ENCODE measurements at places on chromosomes 4 and X. TPM values are rescaled to one million over a fixed set of nuclear protein-coding genes. Genes with fewer than 3 reads are reported as not detected.

Gene TEX13C
- not detected for total RNA-seq

Gene ARFIP1
- total RNA-seq: 36.4 TPM

Gene BEX2
- total RNA-seq: 19.3 TPM

DNA sequence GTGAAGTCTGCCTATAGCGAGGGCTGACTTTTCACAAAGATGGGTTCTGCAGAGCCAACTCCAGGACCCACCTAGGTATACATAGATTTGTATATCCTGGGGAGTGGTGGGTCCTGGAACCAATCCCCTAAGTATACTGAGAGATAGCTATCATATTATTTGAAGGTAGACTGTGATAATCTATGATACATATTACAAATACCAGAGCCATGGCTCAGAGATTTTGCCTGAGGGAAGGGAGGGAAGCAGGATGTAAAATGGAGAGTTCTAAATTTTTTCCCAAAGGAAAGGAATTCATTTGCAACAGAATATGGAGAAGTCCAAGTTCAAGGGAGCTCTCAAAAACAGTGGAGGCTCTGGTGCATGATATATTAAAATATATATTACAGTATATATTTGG lies 7.2 kb downstream of the TCEAL3 start:
- no peaks in the 10 kb centered on the region for H3K4me1 ChIP-seq
- no peaks in the 10 kb centered on the region for H3K27me3 ChIP-seq
- H3K4me3 ChIP-seq: no peak overlapping the region
- no peaks in the 10 kb centered on the region for H3K36me3 ChIP-seq
- H3K27ac ChIP-seq: no peak overlapping the region
- no peak for DNase-seq

DNA sequence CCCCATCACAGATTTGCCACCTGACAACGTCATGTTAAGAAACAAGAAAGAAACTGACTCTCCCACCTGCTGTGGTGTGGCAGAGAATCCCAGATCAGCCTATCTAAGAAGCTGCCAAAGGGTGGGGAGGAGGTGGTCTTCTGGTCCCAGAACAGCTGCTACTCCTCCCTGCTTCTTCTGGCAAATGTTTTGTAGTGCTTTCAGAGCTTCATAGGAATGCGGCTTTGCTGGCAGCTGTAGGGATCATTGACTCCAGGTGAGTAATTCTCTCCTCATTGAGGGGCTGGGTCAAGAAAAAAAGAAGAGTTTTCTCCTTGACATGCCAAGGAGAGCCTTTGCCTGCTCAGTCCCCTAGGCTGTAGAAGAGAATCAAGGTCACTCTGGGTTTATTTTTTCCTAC lies 23.3 kb downstream of the NRK start:
- no peak for DNase-seq
- H3K27me3 ChIP-seq: no peaks in the 10 kb centered on the region
- H3K4me3 ChIP-seq: no peak overlapping the region
- H3K4me1 ChIP-seq: no peaks in the 10 kb centered on the region
- no peaks in the 10 kb centered on the region for H3K36me3 ChIP-seq

DNA sequence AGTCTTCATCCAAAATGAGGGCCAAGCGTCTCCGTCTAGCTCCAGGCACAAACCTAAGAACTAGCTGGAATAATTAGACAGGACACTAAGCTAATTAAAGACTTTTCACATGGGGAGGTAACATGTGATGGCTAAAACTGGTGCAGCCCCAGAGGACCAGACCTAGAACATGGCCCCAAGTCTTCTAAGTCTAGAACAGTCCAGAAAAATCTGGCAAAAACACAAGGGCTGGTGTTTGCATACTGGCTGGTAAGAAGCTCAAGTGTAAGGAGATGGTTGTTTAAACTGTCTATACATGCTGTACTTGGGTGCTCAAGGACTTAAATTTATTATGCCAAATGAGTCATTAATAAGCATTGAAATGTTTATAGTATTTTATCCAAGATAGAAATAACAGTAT lies 10.0 kb downstream of the SH3KBP1 start:
- H3K36me3 ChIP-seq: no peaks in the 10 kb centered on the region
- no peak overlapping the region for H3K27ac ChIP-seq
- no peak overlapping the region for H3K4me3 ChIP-seq
- no peaks in the 10 kb centered on the region for H3K27me3 ChIP-seq

- no peaks in the 10 kb centered on the region for H3K27me3 ChIP-seq
- no peak overlapping the region for H3K4me3 ChIP-seq
- no peak for DNase-seq
- no peaks in the 10 kb centered on the region for H3K4me1 ChIP-seq
- H3K36me3 ChIP-seq: no peaks in the 10 kb centered on the region
Measured at GRCh38 chrX:37470711-37471110, 100.8 kb upstream of the LANCL3 start.

GRCh38 chrX:82748906-82749505 lies 759.1 kb upstream of the POU3F4 start:
- H3K27me3 ChIP-seq: no peaks in the 10 kb centered on the region
- no peaks in the 10 kb centered on the region for H3K4me1 ChIP-seq
- no peaks in the 10 kb centered on the region for H3K36me3 ChIP-seq
- no peak for DNase-seq
- H3K27ac ChIP-seq: no peak overlapping the region

DNA sequence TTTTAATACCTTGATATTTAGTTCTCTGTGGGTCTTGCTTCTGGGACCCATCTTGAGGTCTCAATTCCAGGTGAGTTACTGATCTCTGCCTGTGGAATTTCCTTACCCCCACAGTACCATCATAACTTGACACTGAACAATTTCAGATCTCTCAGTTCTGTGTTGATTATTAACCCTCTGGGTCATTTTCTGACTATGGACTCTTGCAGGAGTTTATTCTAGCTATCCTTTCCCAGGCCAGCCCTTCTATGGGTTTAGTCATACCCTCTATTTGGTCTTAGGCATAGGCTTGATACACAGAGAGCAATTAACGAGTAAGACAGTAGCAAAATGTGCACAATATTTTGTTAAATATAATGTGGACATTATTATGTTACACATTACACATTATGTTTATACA lies 3.7 kb upstream of the SPARCL1 start:
- no peak for DNase-seq
- H3K4me3 ChIP-seq: no peak overlapping the region
- no peaks in the 10 kb centered on the region for H3K27me3 ChIP-seq
- H3K4me1 ChIP-seq: peaks cover 4% of the 10 kb centered on the region
- no peak overlapping the region for H3K27ac ChIP-seq
